Amygdala (tissue), 56 donors: ENCODE measurements at places on chromosomes 3 and 15.
A peak's percentile ranks its signal among the peaks of the same experiment; 100 is the strongest.

DNA sequence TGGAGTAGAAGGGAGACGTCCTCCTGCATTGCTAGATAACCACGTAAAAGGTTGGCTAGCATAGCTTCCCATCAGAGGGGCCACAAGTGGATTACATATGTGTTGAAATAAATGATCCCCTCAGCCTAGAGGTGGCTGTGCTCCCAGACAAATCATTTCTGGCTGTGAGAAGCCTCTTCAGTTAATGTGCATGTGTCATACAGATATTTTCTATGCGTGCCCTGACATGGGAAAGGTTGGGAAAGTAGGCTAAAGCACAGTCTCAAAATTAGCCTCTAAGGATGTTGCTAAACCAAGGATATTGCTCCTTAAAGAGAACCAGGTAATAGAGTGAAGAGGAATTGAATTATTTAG is 17.8 kb downstream of the USP3 start:
- no peak for DNase-seq

DNA sequence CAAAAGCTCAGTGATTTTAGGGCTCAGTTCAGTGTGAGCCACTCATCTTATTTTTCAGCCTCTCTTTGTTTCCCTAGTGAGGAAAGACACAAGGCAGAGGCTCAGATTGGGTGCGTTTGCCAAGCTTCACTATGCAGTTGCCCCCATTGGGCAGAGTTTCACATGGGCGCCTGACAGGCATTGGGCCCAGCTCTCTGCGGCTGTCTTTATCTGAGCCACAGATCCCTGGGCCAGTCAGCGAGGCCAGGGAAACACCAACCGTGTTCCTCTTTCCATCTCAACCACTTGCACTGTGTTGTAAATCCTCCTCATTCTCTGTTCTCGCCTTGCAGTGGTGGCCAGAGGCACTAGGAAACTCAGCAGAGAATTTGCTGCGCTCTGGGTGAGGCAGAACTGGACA is 10.8 kb downstream of the ESYT3 start:
- no peak for DNase-seq

DNA sequence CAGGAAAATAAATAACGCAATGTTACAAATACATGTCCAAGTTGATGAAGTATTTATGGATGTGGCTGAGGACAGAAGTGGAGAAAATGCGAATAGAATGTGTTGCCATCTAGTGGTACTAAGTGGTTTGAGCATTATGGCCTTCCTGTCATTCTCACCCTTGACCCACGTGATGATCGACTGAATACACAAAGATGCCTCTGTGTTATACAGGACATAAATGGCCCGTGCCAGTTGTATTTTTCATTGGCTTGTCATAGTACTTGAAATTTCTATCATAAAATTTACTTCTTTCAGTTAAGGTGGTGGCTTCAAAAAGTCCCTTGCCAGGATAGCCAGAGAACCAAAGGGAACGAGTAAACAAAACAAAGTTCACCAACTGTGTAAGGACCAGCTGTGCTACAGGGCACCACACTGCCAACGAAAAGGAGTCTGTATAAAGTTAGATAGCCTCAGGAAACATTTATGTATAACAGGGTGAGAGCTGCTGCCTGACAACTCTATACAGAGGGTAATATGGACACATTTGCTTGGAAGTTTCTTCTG is 103.7 kb downstream of the MYH15 start:
- DNase-seq: peak; percentile 7

GRCh38 chr3:37279856-37280255 is 105.5 kb upstream of the LRRFIP2 start:
- no peak for DNase-seq

- DNase-seq: no peak
Measured at GRCh38 chr3:107962946-107963345, 127.9 kb downstream of the CD47 start.

DNA sequence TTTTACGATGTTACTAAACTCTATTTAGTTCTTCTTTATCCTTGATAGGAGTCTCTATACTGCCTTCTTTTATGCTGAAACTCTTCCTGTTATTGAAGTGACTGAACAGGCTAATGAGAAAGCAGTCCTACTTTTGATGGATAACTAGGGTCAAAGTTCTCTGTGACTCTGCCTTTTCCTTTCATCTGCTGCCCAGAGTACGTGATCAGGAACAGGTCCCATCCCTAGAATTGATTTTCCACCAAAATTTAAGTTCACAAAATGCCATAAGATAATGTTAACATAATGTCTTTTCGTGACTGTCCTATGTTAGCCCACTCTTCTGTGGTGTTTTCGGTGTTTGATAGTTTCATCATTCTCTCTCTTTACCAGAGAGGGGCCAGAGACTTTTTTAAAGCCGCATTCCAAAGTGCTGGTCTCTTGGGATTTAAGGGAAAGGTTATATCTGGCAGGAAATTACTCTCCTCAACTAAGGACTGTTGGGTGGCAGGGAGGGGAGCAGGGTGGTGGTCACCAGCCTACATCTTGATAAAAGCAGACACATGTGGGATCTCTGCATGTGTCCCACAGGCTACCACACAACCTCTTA is 50.3 kb upstream of the PLXND1 start:
- no peak for DNase-seq

GRCh38 chr15:80673561-80674244 is 21.4 kb upstream of the ABHD17C start:
- DNase-seq: no peak

GRCh38 chr15:101456057-101456739 is 33.3 kb downstream of the PCSK6 start:
- no peak for DNase-seq

DNA sequence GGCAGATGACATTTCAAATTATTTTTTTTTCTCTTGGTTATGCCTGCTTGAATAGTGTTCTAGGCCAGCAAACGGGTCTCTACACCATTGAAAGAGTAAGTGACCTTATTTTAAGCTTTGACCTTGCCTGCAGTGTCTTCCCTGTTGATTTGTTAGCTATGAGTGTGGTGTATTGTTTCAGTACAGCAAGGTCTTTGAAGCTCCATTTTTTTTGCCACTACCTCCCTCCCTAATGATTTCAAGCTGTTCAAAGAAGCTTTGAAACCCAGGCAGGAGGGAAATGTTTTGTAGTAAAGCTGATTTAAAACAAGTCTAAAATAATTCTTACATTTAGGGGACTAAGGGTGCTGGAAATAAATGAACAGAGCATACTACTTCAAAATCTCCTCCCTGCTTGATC is 1249.8 kb downstream of the ROBO1 start:
- DNase-seq: no peak

- DNase-seq: no peak
Measured at GRCh38 chr15:56739964-56740640, 6.8 kb upstream of the ZNF280D start.

DNA sequence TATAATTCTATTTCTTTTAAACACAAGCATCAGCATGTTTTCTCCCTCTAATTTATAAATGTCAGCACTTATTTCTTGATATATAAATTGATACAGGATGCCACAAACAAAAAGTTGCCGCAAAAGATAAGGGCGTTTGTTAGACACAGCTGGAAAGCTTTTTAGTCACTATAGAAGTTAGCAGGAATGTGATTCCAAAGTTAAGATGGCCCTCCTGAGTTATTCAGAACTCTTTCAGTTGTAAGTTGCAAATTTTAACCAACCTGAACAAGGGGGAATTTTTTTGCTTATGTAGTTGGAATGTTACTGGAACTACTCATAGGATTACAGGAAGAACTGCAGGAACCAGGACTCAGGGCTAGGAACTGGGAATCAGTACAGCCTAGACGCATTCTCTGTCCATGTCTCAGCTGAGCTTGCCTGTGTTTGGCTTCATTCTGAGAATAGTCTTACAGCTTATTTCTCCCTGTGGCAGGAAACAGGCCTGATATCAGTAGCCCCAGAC is 166.3 kb downstream of the VGLL4 start:
- DNase-seq: no peak

GRCh38 chr15:28005004-28005527 is 94.0 kb downstream of the OCA2 start:
- DNase-seq: no peak

DNA sequence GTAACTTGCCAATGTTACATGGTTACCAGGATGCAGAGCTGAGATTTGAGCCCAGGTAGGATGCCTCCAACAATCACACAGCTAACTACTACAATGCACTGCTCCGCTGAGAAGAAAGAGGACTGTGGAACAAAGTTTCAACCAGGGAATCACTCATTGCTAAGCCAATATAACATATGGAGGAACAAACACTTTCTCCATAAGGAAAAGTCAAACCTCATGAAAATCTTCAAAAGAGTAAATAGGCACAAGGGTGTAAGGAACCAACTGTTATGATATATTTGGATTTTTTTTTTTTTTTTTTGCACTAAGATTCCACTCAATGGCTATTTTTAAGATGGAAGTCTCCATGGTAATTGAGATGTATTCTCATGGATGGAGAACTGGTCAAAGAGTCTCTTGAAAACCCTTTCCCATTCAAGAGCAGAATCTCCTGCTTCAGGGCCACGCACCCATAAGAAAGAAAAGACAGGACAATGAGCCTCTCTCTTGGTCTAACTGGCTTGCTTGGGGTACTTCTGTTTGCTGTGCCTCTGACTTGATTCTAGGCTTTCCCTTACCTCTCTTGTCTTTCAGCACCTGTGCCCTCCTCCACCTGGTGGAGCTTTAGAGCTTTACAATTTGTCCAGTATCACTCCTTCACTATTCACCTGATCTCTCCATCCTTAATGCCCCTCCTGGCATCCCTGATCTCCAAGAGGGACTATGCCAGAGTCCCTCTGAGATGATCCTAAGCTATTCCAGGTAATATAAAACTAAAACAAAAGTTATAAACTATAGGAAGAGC is 252.8 kb downstream of the NTRK3 start:
- DNase-seq: no peak

DNA sequence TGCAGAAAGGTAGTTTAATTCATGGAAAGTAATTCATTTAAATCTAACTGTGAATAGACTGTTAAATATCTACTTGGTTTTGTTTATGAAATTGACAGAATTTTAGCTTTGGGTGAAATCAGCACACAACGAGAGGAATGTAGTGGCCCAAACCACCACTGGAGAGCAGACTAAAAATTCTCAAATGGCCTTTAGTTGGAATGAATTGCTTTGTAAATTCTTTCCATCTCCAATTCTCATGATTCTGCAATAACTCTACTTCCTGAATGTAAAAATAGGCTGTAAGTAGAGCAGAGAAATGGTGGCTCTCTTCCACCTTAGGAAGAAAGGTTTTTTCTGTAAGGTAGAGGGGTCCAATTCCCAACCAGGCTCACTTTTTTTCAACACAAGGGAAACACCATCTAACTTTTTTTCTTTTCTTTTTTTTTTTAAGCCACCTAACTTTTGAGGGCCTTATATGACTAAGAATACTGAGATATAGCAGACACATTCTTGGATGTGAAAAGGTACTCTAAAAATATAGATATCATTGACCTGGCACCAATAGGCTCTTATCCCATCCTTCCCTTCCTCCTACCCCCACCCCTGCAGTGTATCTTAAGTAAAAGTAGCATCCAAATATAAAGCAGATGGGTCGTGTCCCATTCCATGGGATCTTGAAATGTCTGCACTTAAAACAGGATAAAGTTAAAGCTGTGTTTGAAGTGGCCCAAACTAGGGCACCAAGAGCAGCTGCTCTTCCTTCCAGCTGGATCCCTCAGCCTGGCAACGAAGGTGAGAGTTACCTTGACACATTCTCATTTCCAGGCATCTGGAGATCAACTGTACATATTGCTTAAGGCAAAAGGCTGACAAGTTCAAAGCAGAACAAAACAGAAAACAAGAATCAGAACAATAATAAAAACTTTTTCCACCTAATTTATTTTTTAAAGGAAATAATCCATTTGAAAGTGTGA is 194.1 kb downstream of the TPRG1 start:
- no peak for DNase-seq
